Daoy (cell line): ENCODE measurements at places on chromosomes 4 and X. TPM values are rescaled to one million over a fixed set of nuclear protein-coding genes. Genes with fewer than 3 reads are reported as not detected.

The TRIML1 gene
- total RNA-seq = not detected in 2 replicates

The UGT2B28 gene
- total RNA-seq = not detected in 2 replicates

The DDIT4L gene
- not detected in 2 replicates for total RNA-seq

The UGT2B10 gene
- not detected in 2 replicates for total RNA-seq

The MAGEA4 gene
- not detected in 2 replicates for total RNA-seq

The SASH3 gene
- total RNA-seq = not detected in 2 replicates

The SHOX gene
- total RNA-seq = not detected in 2 replicates

The EPGN gene
- 1.3 TPM in 1 of 2 replicates, not detected in the other for total RNA-seq

The IQCM gene
- not detected in 2 replicates for total RNA-seq

The HPGDS gene
- not detected in 2 replicates for total RNA-seq

The IL1RAPL1 gene
- total RNA-seq = 1.5 and 1.7 TPM in 2 replicates

The VCX gene
- 0.27 and 3.8 TPM in 2 replicates for total RNA-seq

The DAPP1 gene
- total RNA-seq = 0.03 and 0.17 TPM in 2 replicates

The CXCL3 gene
- 0.63 and 1.8 TPM in 2 replicates for total RNA-seq

The MAOB gene
- total RNA-seq = 0.06 and 0.46 TPM in 2 replicates

The GAGE12D gene
- not detected in 2 replicates for total RNA-seq

The SCFD2 gene
- 20.6 and 20.8 TPM in 2 replicates for total RNA-seq

The GAGE1 gene
- total RNA-seq = 57.2 and 91.5 TPM in 2 replicates

The AVPR2 gene
- 1.1 TPM in 1 of 2 replicates, not detected in the other for total RNA-seq

The CXorf65 gene
- not detected in 2 replicates for total RNA-seq

The ASMT gene
- total RNA-seq = not detected in 2 replicates

The PAGE2B gene
- total RNA-seq = 2.3 TPM in 1 of 2 replicates, not detected in the other

The SLC38A5 gene
- 3.5 TPM in 1 of 2 replicates, not detected in the other for total RNA-seq

The FAM199X gene
- 10.1 and 11.0 TPM in 2 replicates for total RNA-seq

The ASB5 gene
- total RNA-seq = 0.57 and 0.65 TPM in 2 replicates

The ARAP2 gene
- 0.97 and 24.1 TPM in 2 replicates for total RNA-seq

The POU3F4 gene
- total RNA-seq = 0.06 TPM in 1 of 2 replicates, not detected in the other

The CLNK gene
- not detected in 2 replicates for total RNA-seq

The DIAPH2 gene
- total RNA-seq = 5.6 and 8.0 TPM in 2 replicates

The SPOCK3 gene
- total RNA-seq = not detected in 2 replicates

The F11 gene
- not detected in 2 replicates for total RNA-seq

The ARHGAP36 gene
- 0.42 TPM in 1 of 2 replicates, not detected in the other for total RNA-seq

The ARMCX6 gene
- total RNA-seq = 20.8 and 23.8 TPM in 2 replicates

The BTC gene
- total RNA-seq = 0.03 and 0.29 TPM in 2 replicates

The ZGRF1 gene
- 6.3 and 8.4 TPM in 2 replicates for total RNA-seq

The SERPINA7 gene
- total RNA-seq = 0.06 TPM in 1 of 2 replicates, not detected in the other

The ADH4 gene
- total RNA-seq = not detected in 2 replicates

The TMSB4X gene
- total RNA-seq = 2,195 and 2,514 TPM in 2 replicates

The TEX13C gene
- 14.9 and 17.5 TPM in 2 replicates for total RNA-seq

The P2RY8 gene
- 0.11 TPM in 1 of 2 replicates, not detected in the other for total RNA-seq

The CCDC149 gene
- 3.6 and 11.0 TPM in 2 replicates for total RNA-seq

The DTHD1 gene
- total RNA-seq = not detected in 2 replicates

The SLC39A8 gene
- 15.6 and 18.7 TPM in 2 replicates for total RNA-seq

The TMEM35A gene
- total RNA-seq = 0.48 TPM in 1 of 2 replicates, not detected in the other

The FRG2 gene
- total RNA-seq = 0.11 TPM in 1 of 2 replicates, not detected in the other

The SLC25A31 gene
- not detected in 2 replicates for total RNA-seq

The SCML1 gene
- total RNA-seq = 4.9 and 6.5 TPM in 2 replicates

The HCFC1 gene
- 38.0 and 38.1 TPM in 2 replicates for total RNA-seq

The RBM46 gene
- not detected in 2 replicates for total RNA-seq

The NXF3 gene
- total RNA-seq = 0.11 and 0.42 TPM in 2 replicates

The MRPL1 gene
- total RNA-seq = 37.4 and 45.7 TPM in 2 replicates

The HMGB3 gene
- total RNA-seq = 105 and 239 TPM in 2 replicates

The GBA3 gene
- 0.18 TPM in 1 of 2 replicates, not detected in the other for total RNA-seq

The MEPE gene
- not detected in 2 replicates for total RNA-seq

The STAP1 gene
- total RNA-seq = not detected in 2 replicates

The CXCL13 gene
- not detected in 2 replicates for total RNA-seq

The HDX gene
- total RNA-seq = 1.9 and 2.6 TPM in 2 replicates

The PDLIM3 gene
- total RNA-seq = 18.9 and 20.4 TPM in 2 replicates

The GPR143 gene
- total RNA-seq = 2.6 and 3.9 TPM in 2 replicates
